Uterus (tissue), 4 donors: ENCODE measurements at places on chromosomes 3 and 15. TPM values are rescaled to one million over a fixed set of nuclear protein-coding genes. Genes with fewer than 3 reads are reported as not detected.

- no peak overlapping the region for H3K4me3 ChIP-seq
- no peaks in the 10 kb centered on the region for H3K27me3 ChIP-seq
- DNase-seq: no peak
- H3K27ac ChIP-seq: no peak overlapping the region
- no peaks in the 10 kb centered on the region for H3K4me1 ChIP-seq
Measured at GRCh38 chr3:36904641-36905040, 40.2 kb downstream of the TRANK1 start.

DNA sequence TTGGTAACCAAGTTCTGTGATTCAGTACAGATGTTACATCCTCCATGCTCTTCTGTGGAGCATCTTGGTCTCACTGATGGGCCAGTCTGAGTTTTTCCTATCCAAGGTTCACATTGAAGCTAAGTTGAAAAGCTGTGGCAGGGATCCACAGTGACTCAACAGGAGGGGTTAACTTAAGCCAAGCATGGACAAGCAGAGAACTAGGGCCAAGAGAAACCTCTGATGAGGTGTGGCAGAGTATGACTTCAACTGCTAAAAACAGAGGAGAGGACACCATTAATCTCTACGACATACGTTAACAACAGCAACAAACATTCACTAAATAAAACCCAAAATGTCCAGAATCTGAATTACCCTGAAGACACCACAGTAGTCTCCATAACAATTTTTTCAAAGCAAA, 268.1 kb upstream of the UBE2E2 start:
- H3K27me3 ChIP-seq: no peaks in the 10 kb centered on the region
- no peak overlapping the region for H3K4me3 ChIP-seq
- H3K36me3 ChIP-seq: no peaks in the 10 kb centered on the region
- H3K27ac ChIP-seq: no peak overlapping the region
- DNase-seq: no peak
- H3K4me1 ChIP-seq: no peaks in the 10 kb centered on the region

- no peaks in the 10 kb centered on the region for H3K36me3 ChIP-seq
- no peaks in the 10 kb centered on the region for H3K4me1 ChIP-seq
- no peak overlapping the region for H3K4me3 ChIP-seq
- H3K27ac ChIP-seq: no peak overlapping the region
Measured at GRCh38 chr3:127081001-127081720, 98.2 kb downstream of the PLXNA1 start.

GRCh38 chr3:12046406-12046805, 42.2 kb downstream of the SYN2 start:
- H3K27me3 ChIP-seq: no peaks in the 10 kb centered on the region
- no peak overlapping the region for H3K4me3 ChIP-seq
- H3K27ac ChIP-seq: no peak overlapping the region
- H3K36me3 ChIP-seq: no peaks in the 10 kb centered on the region
- DNase-seq: no peak
- no peaks in the 10 kb centered on the region for H3K4me1 ChIP-seq

DNA sequence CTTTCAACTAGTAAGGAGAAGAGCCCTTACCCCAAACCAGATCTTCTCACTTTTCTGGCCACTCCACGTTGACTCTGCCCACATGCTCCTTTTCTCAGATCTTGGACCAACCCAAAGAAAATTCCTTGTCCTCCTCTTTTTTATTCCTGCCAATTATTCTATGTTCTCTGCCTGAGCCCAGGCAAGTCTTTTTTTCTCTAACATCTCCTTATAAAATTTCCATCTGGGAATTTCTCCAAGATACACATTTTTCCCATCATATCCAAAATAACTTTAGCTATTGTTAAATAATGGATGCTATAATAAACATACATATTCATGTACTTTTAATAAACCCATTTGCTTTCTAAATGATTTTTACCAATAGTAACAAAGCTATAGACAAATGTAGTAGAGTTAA, 726.0 kb upstream of the ZNF385D start:
- no peaks in the 10 kb centered on the region for H3K36me3 ChIP-seq
- H3K4me1 ChIP-seq: no peaks in the 10 kb centered on the region
- no peak for DNase-seq
- no peak overlapping the region for H3K4me3 ChIP-seq

- no peak overlapping the region for H3K27ac ChIP-seq
- H3K4me1 ChIP-seq: peaks cover 5% of the 10 kb centered on the region
- no peaks in the 10 kb centered on the region for H3K36me3 ChIP-seq
- no peak for DNase-seq
- no peak overlapping the region for H3K4me3 ChIP-seq
- no peaks in the 10 kb centered on the region for H3K27me3 ChIP-seq
Measured at GRCh38 chr3:153354641-153355040, 192.6 kb downstream of the RAP2B start.

DNA sequence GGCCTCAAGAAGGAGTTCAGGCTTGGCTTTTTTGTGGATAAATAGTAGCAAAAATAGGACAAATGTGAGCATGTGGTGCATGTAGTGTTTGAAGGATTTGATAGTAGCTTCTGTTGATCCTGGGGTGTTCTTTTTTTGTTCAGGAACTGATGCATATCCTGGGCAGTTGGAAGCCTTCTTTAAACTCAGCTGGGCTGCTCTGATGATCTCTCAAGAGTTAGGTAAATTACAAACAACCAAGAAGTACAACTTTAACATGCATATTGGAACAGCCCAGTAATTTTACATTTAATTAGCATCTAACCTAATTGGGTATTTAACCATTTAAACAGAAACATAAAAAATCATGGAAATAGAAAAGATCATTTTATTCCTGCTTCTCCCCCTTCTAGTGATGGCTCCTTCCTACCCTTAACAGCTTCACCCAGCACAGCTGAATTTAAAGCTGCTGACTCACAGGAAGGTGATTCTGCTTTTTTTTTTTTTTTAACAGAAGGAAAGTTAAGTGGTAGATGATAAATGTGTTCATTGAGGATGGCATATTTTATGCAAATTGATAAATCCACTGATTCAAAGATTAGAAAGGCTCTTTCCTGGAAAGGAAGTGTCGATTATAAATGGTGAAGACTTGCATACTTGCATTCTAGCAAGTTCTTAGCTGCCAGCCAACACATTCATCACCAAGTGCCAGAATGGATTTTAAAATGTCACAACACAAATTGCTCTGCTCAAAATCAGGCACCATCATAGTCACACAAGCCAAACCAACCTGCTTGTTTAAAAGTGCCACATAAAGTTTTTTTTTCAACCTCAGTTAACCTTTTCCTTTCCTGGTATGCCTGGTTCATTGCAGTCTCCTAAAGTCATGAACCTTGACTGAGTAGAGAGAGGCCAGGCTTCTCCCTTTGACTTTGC, 20.0 kb downstream of the SLC35G2 start:
- H3K4me1 ChIP-seq: no peaks in the 10 kb centered on the region
- no peaks in the 10 kb centered on the region for H3K36me3 ChIP-seq
- H3K4me3 ChIP-seq: no peak overlapping the region

- H3K27ac ChIP-seq: no peak overlapping the region
- no peaks in the 10 kb centered on the region for H3K36me3 ChIP-seq
Measured at GRCh38 chr3:140708815-140709214, 31.0 kb downstream of the TRIM42 start.

DNA sequence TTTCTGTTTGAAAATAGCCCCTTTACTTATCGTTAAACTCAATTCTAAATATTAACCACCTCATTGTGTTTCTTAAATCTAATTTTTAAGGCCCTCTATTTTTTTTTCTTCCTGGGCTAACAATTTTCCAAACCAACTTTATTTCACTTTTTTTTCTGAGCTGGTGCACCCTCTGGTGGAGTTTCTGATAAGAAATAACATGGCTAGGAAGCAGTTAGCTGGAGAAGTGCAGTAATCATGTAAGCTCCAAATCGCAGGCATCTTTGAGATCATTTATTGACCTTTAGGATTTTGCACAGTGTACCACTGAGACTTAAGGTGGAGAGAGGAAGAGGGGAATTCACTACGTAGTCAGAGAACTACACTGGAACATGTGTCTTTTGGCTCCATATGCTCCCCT, 6.4 kb downstream of the TMEM207 start:
- H3K27me3 ChIP-seq: no peaks in the 10 kb centered on the region
- no peaks in the 10 kb centered on the region for H3K4me1 ChIP-seq
- H3K36me3 ChIP-seq: no peaks in the 10 kb centered on the region
- no peak overlapping the region for H3K27ac ChIP-seq
- no peak overlapping the region for H3K4me3 ChIP-seq
- DNase-seq: no peak

GRCh38 chr3:124995460-124995994, 60.3 kb downstream of the HEG1 start:
- H3K36me3 ChIP-seq: no peaks in the 10 kb centered on the region
- no peaks in the 10 kb centered on the region for H3K4me1 ChIP-seq
- H3K27me3 ChIP-seq: no peaks in the 10 kb centered on the region
- H3K4me3 ChIP-seq: no peak overlapping the region

DNA sequence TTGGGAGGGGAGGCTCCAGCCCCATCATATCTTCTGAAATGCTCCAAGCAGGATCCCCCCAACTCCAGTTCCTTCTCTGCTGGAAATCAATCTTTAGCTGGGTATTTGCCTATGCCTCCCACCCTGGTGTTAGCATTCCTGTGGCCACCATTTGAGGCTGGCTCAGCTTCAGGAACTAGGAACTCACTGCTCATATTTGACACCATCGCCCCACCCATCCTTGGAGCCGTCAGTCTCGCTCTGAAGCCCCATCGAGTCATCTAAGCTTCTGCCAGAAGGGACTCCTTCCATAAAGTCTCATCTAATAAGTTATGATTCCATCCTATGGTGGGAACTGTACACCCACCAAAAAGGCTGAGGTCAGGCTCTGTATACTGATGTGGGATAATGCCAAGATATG, 26.4 kb downstream of the PRKCD start:
- no peak for DNase-seq
- no peak overlapping the region for H3K4me3 ChIP-seq
- no peaks in the 10 kb centered on the region for H3K4me1 ChIP-seq
- no peaks in the 10 kb centered on the region for H3K27me3 ChIP-seq

GRCh38 chr3:47005212-47006144, 26.0 kb downstream of the NBEAL2 start:
- peaks cover 8% of the 10 kb centered on the region for H3K4me1 ChIP-seq
- no peak overlapping the region for H3K4me3 ChIP-seq
- no peaks in the 10 kb centered on the region for H3K36me3 ChIP-seq
- no peaks in the 10 kb centered on the region for H3K27me3 ChIP-seq
- peak; percentile 17 for DNase-seq

DNA sequence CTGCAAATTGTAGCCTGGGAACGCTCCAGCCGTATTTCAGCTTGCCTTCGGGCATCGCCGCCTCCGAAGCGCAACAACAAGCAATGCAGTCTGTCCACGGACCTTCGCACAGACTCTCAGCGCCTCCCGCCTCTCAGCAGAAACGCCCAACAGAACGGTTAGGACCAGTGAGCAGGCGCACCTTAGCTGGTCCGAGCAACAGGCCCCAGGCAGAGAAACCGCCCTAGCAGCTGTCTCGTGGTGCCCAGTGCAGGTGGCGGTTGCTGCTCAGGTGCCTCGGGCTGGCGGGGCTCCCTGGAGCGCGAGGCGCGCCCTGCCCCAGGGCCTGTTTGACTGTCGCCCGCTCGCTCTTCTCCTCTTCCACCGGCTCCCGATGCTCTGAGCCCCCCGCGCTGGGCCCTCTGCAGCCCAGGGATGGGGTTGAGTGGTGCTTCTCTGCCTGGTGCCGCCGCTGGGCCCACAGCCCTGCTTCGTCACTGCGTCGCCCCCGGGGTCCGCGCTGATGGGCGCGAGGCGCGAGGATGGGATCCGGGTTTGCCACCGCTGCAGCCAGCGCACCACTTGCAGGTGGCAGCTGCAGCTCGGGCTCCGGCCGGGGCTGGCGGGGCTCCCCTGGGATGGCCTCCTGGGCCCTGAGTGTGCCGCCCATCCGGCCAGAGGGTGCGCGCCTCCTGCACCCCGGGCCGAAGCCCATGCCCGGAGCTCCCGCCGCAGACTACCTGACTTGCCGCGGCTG, 268.4 kb upstream of the FRG2C start:
- no peaks in the 10 kb centered on the region for H3K36me3 ChIP-seq
- DNase-seq: no peak
- no peaks in the 10 kb centered on the region for H3K27me3 ChIP-seq

DNA sequence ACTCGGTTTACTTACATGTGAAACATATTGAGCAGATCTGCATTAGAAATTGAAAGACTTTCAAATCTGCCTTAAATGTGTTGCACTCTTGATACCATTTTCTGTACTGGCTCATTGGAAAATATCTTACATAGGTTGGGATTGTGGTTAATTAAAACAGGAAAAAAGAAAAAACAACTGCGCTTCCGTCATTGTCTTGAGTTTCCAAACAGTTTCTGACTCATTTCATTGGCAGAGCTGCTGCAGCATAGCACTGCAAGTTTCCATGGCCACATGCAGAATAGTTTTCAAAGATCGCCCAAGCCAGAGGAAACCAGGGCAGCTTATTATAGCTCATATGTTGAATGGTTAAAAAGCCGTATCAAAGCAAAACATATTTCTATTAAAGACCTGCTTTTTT, 446.6 kb upstream of the BCHE start:
- no peaks in the 10 kb centered on the region for H3K27me3 ChIP-seq
- H3K4me1 ChIP-seq: no peaks in the 10 kb centered on the region
- H3K4me3 ChIP-seq: no peak overlapping the region
- no peaks in the 10 kb centered on the region for H3K36me3 ChIP-seq

FBXO40 gene
- total RNA-seq: not detected

PLSCR2 gene
- total RNA-seq: not detected

CD80 gene
- not detected for total RNA-seq
